ENCODE measurements at places on chromosomes 13 and 19.
A peak's percentile ranks its signal among the peaks of the same experiment; 100 is the strongest.

DNA sequence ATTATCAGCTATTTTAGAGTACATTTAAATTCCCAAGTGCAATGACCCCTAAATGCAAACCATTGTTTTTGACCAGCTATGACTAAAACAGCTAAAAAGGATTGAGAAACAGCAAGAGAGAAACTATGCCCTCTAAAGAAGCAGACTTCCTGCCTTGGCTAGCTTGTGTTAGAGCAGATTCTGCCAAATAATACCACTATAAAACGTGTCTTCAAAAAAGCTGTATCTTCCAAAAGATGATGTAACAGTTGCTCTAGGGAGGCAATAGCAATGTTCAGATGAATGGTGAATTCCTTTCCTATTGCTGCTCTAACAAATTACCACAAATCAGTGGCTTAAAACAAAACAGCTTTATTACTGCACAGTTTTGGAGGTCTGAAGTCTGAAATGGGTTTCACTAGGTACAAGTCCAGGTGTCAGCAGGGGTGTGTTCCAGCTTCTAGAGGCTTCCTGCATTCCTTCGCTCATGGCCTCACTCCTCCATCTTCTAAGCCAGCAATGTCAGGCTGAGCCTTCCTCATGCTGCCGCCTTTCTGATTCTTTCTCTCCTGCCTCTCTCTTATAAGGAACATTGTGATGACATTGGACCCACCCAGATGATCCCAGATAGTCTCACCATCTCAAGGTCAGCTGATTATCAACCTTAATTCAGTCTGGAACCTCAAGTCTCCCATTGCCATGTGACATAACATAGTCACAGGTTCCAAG, 84.5 kb downstream of the LRRC63 start:
- no peak for DNase-seq

DNA sequence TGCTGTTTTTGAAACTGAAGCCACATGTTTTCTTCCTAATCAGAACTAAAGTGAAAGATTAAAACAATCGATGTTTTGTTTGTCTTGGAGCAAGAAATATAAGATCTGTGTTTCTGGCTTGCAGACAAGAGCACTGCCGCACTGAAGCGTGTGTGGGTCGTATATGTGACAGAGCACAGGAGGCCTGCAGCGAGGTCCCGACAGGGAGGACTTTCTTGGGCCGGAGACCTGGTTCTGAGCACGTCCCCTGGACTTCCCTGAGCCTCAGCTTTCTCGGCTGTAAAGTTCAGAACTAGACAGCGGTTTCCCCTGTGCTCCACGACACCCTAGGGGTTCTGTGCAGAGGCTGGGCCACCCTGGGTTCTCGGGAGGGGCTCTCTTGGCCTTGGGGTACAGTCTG, 60.5 kb downstream of the GADD45B start:
- no peak for DNase-seq

DNA sequence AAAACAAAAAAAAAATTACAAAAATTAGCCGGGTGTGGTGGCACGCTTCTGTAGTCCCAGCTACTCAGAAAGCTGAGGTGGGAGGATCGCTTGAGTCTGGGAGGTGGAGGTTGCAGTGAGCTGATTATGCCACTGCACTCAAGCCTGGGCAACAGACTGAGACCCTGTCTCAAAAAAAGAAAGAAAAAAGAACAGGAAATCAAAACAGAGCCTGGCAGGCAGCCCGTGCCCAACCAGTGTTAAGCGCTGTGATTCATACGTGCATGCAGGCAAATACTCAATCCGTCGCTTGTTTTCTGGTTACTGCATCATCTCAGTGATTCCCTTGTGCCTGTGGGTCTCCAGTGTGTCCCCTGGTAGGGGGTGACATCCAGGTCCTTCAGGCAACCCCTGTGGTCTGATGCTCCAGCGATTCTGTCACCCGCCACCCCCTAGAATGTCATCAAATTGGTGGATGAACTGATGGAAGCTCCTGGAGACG, 18.1 kb downstream of the DDX39A start:
- DNase-seq, result no peak

DNA sequence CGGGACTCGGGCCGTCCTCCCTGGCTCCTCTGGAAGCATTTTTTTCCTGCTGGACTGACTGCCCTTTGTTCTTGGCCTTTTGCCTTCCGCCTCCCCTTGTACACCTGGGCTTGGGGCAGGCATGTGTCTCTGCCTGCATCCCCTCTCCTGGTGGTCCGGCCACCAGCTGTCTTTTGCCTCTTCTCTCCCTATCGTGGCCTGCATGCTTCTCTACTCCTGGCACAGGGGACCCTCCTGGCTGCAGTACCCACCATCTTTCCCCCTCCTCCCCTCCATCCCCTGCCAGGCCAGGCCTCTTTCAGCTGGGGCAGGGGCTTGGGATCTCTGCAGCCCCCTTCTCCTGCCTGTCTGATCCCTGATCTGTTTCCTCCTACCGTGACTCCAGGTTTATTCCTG, 12.1 kb downstream of the WTIP start:
- no peak for DNase-seq

- DNase-seq, result peak; percentile 62
Observed at GRCh38 chr13:26468265-26468801, 89.2 kb upstream of the WASF3 start.

DNA sequence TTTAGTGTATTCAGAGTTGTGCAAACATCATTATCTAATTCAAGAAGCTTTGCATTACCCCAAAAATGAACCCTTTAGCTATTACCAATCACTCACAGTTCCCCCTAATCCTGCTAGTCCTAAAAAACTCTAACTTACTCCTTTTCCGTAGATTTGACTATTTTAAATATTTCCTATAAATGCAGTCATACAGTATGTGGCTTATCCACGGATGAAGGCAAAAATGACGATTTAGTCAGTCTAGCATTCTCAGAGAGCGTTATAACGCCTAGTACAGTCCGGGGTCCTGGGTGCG, 587 bp upstream of the ZNF383 start:
- DNase-seq, result no peak

- DNase-seq, result no peak
Observed at GRCh38 chr13:42654722-42655121, 80.8 kb downstream of the TNFSF11 start.

DNA sequence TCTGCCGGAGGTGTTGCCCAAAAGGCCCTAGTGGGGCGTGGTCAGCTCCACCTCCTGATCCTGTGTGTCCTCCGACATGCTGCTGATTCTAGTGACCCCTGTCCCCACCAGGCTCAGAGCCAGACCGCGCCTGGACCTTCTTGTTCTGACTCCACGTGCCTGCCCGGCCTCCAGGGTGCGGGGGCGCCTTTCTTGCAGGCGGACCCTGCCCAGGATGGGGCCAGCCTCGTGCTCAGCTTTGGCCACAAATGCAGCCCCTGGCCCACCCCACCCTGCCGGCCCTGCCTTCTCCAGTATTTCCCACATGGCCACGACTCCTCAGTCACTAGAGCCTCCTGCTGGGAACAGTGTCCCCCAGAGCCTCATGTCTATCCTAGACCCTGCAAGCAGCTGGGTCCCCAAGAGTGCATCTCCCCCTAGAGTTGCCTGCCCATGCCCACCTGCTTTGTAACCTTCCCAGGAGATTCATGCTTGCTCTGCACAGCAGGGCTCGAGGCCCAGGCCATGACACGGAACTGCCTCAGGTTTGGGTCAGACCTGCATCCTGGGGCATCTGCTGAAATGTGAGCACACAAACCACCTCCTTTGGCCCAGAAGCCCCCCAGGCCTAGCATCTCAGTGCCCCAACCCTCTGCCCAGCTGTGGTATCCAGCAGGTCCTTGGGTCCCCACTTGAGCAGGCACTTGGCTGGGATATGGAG, 27.0 kb downstream of the TMEM161A start:
- DNase-seq, result no peak
